Activated naive CD4-positive, alpha-beta T cell treated with anti-CD3 and anti-CD28 coated beads, Interleukin-2, amount 50 U/mL, for 72 hours (primary cell): ENCODE measurements at places on chromosomes 12 and 14. TPM values are rescaled to one million over a fixed set of nuclear protein-coding genes. Genes with fewer than 3 reads are reported as not detected.

- no peak for DNase-seq
Observed at GRCh38 chr12:21571046-21571445, 33.6 kb downstream of the GYS2 start.

- DNase-seq = no peak
Observed at GRCh38 chr12:93378998-93379325, 1.2 kb downstream of the NUDT4 start.

Gene LRFN5
- total RNA-seq = not detected

Gene GPR65
- 13.8 TPM for total RNA-seq

Gene ADAM20
- 2.4 TPM for total RNA-seq

- DNase-seq = no peak
Observed at GRCh38 chr12:17992002-17992656, 97.9 kb downstream of the RERGL start.

Gene LTBP2
- not detected for total RNA-seq

DNA sequence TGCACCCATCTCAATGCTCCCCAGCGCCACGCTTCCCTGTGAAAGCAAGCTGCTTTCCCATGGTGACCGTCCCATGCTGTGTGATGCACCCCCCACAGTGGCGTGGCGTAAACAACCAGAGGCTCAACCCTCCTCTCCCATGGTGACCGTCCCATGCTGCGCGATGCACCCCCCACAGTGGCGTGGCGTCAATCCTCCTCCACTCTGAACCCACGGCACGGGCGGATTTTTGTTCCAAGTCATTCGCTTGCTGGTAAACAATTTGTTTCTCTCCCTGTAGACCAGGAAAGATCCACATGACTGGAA lies 8.9 kb downstream of the STX2 start:
- no peak for DNase-seq

DNA sequence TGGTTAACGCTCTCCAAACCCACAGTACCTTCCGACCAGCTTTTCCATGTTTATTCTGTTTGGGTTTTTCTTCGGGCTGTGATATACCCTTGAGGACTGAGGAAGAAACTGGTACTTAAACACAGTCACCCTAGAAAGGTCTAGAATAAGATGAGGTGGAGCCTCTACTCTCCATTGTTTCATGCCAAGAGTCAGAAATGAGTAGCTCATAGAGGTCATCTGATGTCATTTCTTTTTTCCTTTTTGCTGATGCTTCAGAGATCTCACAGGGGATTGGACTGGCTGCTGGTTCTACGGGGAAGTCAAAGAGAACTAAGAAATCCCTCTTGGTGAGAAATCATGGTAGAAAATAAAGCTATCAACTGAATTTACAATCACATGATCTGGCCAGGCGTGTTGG lies 538.2 kb upstream of the TMEM132C start:
- no peak for DNase-seq

GRCh38 chr12:121005346-121005815 lies 10.9 kb downstream of the C12orf43 start:
- DNase-seq = peak; percentile 62

Gene SDSL
- 2.9 TPM for total RNA-seq

- no peak for DNase-seq
Observed at GRCh38 chr12:94207467-94207848, 59.1 kb downstream of the PLXNC1 start.

DNA sequence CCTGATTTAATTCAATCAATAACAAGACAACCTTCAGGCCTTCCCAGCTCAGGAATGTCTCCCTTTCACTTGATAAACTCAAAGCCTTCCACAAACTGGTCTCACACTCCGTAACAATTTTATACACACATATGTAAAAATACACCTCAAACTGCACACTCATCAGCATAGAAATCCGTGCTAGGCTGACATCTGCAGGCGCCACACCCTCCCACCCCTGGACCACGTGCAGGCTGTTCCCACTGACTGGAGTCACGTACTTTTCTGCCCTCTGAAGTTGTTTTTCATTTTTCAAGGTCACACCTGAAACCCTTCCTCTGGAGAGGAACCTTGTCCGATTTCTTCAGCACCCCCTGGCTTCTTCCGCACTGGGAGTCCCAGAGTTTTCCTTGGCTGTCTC lies 27.6 kb downstream of the FBXO21 start:
- DNase-seq = no peak

- DNase-seq = no peak
Observed at GRCh38 chr12:57866308-57867019, 19.9 kb upstream of the CTDSP2 start.

Gene BMP4
- total RNA-seq = not detected

DNA sequence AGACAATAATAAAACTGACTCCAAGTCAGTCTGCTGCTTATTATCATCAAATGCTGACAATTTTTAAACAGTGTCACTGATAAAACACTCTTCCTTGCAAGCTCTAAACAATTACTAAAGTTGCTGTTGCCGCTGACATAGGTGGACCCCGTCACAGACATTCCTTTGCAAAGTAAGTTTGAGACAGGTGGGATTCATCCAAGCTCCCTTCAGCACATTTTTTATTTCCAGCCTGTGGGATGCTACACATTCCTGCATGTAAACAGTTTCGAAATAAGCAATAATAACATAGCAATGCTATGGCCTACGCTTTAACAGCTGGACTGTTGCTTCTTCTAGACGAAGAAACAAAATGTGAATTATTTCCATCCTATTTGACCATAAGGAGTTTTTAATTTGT lies 85.4 kb upstream of the HIF1A start:
- no peak for DNase-seq

DNA sequence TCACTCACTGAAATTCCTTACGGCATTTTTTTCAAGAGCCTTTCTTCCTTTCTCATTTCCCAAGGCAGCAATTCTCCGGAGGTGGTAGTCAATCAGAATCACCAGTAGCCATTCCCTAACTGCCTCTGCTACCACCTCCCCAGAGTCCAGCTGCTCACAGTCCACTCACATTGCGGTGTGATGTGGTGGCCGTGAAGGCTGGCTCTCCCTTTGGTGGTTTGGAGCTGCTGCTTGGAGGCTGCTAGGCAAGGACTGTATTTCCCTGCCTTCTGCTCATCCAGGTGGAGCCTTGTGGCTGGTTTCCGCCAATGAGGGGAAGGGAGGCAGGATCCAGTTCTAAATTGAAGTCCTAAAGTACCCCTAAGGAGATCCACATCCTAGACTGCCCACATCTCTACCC lies 222.0 kb downstream of the ANO2 start:
- DNase-seq = no peak

DNA sequence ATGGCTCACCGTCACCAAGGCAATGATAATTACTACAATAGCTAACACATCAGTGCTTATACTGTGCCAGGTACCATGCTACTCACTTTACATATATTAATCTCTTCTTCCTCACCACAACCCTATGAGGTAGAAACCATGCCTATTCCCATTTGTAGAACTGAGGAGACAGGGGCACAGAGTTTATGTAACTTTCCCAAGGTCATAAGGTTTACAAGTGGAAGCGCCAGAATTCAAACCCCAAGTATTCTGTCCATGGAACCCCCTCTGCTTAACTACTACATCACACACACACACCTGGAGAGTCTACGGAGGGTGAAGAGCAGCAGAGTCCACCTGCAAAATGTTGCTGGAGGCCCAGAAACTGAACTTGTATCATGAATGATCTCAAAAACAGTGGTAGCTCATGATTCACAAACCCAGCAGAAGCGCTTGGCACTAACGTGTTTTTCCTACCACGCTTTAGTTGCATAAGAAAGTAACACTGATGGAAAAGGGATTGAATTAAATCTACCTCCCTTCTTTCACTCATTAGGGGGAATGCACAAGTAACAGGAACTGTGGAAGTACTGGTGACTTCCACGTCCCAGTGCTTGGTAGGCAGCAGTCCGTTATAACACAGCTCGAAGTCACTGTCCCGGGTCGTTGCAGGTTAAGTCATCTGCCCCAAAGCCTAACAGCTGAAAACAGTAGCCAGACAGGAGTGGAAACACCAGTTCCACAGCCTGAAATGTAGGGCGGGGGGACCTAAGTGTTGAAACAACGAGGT lies 2.0 kb downstream of the ITPR2 start:
- DNase-seq = no peak

Gene ASCL4
- not detected for total RNA-seq

- DNase-seq = no peak
Observed at GRCh38 chr14:35406506-35407305, 2.2 kb upstream of the NFKBIA start.

DNA sequence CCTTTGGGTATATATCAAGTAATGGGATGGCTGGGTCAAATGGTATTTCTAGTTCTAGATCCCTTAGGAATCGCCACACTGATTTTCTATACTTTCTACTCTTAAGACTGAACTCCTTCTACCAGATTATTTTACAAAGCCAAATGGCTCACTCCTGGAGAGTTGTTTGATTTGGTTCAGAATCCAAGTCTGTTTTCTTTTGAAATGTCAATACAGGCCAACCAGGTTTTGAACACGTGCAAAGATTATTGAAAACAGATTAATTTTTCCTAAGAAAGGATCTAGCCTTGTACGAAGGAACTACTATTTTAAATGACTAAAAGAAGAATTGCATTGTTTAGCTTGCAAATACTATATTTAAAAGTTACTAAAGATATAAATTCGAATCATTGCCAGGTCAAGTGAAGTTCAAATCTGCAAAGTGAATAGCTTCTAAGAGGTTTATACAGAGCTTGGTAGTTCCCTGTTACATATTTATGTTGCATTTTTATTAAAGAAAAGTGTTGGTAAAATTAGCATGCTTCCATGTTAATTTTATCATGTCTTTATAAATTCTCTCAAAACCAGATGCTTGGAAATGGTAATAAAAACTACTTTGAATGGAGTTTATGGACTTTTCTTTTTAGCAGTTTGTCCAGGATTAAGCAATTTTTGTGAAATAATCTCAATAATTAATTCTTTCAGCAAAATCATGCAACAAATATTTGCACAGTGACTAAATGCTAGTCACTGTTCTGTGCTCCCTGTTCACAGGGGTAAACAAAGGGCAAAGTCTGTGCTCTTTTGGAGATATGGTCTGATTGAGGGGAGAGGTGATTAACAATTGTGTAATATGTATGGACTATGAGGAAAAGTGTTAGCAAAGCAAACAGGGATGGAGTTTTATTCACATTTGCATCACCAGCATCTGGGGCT lies 38.9 kb downstream of the GPR65 start:
- no peak for DNase-seq
